Stimulated activated naive CD8-positive, alpha-beta T cell treated with anti-CD3 and anti-CD28 coated beads, Interleukin-15, Interleukin-2, amounts not matched to agents 100 U/mL and 50 U/mL, for 24 hours (primary cell): ENCODE measurements at places on chromosomes 3 and 15.
A peak's percentile ranks its signal among the peaks of the same experiment; 100 is the strongest.

GRCh38 chr3:42749753-42750231 lies 23.3 kb downstream of the CCDC13 start:
- DNase-seq, result no peak

GRCh38 chr15:40782609-40783227 lies 12.9 kb downstream of the C15orf62 start:
- peak; percentile 80 for DNase-seq

DNA sequence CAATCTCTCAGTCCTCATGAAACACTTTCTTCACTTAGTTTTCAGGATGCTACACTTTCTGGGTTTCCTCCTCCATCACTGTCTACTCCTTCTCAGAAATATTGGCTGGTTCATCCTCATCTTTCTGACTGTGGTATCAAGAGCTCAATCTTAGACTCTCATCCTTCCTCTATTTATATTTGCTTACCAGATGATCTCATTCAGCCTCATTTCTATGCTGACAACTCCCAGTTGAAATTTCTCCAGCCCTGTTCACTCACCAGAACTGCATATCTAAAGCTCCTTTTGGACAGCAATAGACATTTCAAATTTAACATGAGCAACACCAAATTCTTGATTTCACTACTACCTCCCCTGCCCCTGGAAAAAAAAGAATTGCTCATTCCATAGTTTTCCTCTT lies 48.0 kb upstream of the FBN1 start:
- no peak for DNase-seq

GRCh38 chr3:150344079-150344759 lies 63.9 kb upstream of the TSC22D2 start:
- DNase-seq, result no peak

- DNase-seq, result no peak
Observed at GRCh38 chr3:186979852-186980251, 49.5 kb downstream of the ST6GAL1 start.

- DNase-seq, result no peak
Observed at GRCh38 chr15:79065361-79065705, 25.2 kb downstream of the RASGRF1 start.

DNA sequence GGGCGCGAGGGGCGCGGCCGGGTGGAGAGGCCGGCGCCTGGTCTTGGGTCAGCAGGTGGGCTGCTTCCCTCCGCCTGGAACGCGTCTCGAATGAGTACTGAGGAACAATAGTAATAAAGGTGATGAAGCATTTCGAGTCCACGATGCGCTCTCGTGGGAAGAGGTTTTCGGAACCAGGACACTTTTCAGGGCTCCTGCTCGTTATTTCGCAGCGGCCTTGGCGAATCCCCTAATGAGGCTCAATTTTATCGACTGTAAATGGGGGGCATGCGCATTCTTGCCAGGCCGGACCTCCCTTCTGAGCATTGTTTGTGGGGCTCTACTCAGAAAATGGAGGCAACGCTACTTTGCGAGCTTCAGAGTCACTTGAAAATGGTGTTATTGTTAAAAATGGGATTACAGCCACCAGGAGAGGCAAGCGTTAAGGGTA lies 1.2 kb downstream of the NR2C2 start:
- DNase-seq, result no peak

DNA sequence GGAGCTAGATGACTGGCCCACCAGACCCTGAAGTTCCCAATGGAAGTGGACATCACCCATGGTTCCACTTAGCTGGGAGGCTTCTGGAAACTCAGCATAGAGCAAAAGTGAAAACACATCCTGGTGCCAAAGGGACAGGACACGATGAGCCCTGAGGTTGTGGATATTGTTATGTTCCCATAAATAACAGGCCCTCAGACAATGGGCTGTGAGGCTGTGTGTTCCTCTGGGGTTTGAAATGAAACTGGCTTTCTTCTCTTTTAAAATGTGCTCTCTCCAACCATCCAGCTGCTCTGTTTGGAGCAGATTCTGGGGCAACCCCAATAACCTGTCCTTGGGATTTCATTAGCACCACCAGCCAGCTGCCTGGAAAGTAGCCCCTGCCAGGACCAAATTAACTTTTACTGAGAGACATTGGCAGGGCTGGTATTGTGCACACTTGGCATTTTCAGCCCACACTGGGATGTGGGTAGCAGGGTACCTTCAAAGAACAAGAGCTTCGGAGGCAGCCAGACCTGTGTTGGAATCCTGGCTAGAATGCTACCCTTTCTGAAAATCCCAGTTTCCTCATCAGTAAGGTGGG lies 97.5 kb downstream of the DNAJB8 start:
- DNase-seq, result no peak

- DNase-seq, result no peak
Observed at GRCh38 chr15:93983526-93983925, 247.8 kb upstream of the MCTP2 start.

DNA sequence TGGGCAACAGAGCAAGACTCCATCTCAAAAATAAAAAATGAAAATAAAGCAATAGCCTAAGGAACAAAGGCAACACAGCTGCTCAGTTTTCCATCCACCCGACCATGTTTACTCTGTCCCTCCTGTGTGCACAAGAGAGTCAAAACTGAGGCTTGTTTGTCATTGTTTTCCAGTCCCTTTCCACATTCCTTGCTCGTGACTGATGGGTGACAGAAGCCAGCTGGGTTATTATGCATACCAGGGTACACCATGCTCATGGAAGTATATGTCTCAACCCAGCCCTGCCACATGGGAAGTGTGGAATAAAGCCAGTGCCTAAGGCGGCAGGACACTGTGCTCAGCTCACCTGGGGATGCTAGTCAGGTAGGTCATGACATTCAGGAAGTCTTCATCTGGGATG lies 49.5 kb downstream of the MCF2L2 start:
- DNase-seq, result no peak

DNA sequence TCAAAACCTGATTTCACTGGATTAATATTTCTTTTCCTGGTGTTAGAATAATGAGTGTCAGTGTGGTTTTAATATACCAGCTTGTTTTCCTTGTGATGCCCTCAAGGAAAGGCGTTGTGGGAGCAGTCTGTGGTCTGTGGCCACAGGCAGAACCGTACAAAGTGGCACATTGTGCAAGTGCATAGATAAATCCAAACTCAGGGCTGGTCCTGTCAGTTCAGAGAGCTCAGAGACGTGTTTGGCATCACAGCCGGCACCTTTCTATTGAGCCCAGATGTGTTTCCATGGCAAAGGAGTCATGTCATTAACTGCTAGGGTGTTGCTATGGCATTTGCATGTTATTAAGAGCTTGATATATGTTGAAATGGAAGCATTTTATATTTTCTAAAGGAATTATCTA lies 289.9 kb upstream of the RASGRP1 start:
- DNase-seq, result no peak

DNA sequence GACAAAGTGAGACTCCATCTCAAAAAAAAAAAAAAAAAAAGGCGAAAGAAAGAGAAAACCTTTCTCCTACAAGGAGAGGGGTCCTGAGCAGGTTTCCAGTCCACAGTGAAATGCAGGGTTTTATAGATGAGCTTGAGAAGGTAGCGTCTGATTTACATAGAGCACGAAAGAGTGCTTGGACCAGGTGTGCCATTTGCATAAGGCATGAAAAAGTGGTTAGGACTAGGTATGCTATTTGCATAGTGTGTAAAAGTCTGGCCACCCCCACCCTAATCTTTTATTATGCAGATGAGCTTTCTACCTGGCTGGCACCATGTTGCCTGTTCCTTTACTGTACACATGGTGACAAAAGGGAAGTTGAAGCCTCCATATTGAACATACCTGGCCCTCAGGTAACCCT lies 13.6 kb upstream of the RNU6-1 start:
- no peak for DNase-seq

DNA sequence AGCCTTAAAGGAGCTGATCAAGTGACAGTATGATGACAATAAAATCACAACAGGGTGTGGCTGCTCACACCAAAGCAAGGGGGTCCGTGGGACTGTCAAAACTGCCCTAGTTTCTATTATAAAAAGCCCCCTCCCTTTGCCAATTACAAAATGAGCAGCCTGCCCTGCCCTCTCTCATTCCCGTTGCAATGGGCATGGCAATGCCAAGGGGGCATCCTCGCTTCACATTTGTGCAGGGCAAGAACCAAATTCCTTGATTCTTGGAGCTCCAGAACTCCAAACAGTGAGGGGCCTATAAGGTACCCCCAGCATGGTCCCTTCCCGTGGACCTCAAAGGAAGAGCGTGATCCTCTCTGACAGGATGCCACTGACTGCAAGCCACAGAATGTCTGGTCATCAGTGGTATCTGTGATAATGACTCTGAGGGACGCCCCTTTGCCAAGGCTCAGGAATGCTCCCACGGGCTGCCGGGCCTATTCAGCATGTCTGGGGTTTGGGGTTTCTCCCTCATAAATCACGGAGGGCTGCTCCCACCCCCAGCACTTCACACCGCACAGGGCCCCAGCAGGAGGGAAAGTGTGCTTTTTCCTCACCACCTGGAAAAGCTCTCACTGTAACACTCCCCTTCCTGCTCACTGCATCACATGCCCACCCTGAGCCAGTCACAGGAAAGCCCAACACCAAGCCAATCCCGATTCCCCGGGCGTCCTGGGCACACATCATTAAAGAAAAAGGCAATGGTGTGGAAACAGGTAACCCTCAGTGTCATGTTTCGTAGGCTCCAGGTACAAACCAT lies 105.1 kb upstream of the TRPM1 start:
- DNase-seq, result no peak

- no peak for DNase-seq
Observed at GRCh38 chr15:87954793-87955192, 301.7 kb downstream of the NTRK3 start.

GRCh38 chr3:65936908-65937638 lies 101.6 kb downstream of the MAGI1 start:
- no peak for DNase-seq

DNA sequence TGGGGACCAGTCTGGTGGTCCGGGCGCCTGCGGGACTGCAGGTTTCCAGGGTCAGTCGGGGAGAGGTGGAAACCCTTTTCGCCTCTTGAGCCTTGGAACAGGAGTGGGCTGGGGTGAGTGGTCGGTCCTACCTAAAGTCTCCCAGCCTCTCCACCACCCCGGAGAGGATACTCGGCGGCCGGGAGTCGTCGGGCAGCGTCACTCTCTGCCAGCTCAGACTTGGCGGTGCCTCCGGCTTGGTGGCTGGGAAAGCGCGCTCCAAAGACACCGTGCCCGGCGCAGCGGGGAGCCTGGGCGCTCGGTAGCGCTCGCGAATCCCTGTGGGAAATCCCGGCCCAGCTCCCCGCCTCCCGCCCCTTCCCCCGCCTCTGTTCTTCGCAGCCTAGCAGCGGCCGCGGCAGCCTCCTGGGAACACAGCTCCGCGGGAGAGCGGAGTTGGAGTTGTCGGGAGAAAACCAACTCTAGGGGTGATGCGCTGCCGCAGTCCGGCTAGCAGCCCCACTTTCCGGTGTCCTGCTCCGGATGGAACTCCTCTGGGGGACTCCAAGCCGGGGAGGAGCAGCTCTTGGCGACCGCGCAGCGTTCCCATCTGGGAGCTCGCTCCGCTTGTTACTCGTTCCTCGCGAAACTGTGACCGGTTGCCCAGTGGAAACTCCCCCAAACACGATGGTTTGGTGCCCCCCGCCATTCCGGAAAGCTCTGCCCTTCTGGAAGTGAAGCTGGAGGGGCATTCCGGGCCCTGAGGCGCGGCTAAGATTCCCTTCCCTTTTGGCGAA lies 1.4 kb downstream of the EPHB1 start:
- no peak for DNase-seq

- no peak for DNase-seq
Observed at GRCh38 chr15:23760024-23760423, 72.9 kb upstream of the NDN start.

GRCh38 chr3:124351430-124352148 lies 359.7 kb upstream of the ROPN1 start:
- no peak for DNase-seq

GRCh38 chr3:18177271-18177670 lies 247.9 kb downstream of the SATB1 start:
- DNase-seq, result no peak

DNA sequence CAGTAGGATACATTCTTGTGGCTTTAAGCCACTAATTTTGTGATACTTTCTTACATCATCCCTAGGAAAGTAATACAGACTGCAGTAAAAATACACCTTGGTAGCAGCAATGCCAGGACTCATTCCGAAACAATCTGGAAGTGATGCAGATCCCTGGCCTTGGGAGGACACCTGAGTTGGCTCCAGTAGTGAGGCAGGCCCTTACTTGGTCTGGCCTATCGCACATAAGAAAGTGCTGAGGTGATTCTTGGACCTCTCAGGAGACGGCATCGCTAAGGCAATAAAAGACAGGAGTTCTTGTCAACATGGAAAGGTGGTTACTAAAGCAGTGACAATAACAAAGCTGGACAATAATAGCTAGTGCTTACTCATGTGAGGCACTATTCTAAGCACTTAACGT lies 126.5 kb downstream of the SUCNR1 start:
- DNase-seq, result no peak

DNA sequence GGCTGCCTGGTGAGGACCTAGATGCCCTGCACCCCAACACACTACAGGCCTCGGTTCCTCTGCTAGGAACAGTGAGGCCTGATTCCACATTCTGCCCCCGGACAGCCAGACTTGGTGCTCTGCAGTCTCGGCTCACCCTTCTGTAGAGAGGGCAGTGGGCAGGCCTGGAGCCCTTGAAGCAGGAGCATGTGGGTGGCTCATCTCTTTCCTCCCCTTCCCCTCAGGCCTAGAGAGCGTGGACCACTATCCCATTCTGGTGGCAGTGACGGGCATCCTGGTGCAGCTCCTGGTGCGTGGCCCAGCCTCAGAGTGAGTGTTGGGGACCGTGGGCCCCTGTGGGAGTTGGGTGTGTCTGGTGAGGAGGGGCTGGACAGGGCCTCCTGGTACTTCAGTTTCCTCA lies 3.3 kb downstream of the AMIGO3 start:
- DNase-seq, result no peak

- no peak for DNase-seq
Observed at GRCh38 chr15:69663982-69664381, 211.4 kb downstream of the RPLP1 start.

GRCh38 chr3:57949344-57949743 lies 58.9 kb upstream of the FLNB start:
- DNase-seq, result no peak

DNA sequence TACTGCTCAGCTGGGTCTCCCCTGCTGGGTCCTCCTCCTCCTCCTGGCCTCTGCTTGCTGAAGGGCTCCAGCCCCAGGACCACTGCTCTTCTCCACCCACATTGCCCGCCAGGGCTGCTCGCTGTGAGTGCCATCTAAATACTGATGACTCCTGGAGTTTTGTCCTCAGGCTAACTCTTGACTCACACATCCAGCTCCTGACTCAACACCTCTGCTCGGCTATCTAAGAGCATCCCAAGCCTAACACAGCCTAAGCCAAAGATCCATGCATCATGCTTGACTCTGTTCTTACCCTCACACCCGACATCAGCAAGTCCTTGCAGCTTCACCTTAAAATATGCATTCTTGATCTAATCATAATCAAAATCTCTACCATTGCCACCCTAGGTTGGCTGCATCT lies 260.2 kb downstream of the KLF13 start:
- DNase-seq, result no peak

DNA sequence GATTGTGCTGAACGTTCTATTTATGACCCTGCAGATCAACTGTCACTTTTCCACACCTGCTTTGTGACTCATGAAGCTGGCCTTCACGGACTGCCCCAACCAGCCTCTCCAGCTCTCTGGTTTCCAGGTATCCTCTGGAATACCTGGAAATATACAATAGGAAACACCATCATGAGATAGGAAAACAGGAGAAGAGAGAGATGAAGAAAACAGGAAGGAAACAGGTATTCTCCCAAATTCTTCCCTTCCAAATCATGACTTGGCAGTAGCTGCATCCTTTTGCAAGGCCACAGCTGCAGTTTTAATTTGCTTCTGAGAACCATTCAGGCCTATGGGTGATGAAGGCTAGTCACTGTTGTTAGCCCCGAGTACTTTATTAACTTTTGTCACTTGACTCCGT lies 909.1 kb downstream of the EPHA3 start:
- no peak for DNase-seq
